CD4-positive, alpha-beta T cell treated with Interleukin-1 beta for 1 hour (primary cell): ENCODE measurements at places on chromosomes 6 and 20.

GRCh38 chr6:166626177-166627032, 646 bp downstream of the RPS6KA2 start:
- DNase-seq = peak; percentile 14

- no peak for DNase-seq
These were observed 598.8 kb downstream of the EPHA7 start for GRCh38 chr6:92820601-92821000.

DNA sequence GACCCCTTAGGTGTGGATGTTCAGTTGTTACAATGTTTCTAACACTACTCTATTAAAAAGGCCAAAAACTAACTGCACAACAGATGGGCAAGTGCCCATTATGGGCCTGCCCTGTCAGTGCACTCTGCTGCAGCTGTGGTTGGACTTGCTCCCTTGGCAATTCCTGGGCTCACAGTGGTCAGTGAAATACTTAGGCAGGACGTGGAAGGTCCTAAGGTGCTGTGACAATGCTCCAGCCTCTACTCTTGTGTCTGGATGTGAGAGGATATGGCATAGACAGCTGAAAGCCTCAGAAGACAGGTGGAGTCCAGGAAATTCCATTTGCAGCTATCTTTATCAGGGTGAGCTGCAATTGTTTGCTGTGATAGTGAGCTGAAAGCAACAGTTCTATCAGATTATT, 136.5 kb upstream of the OLIG3 start:
- DNase-seq = no peak

DNA sequence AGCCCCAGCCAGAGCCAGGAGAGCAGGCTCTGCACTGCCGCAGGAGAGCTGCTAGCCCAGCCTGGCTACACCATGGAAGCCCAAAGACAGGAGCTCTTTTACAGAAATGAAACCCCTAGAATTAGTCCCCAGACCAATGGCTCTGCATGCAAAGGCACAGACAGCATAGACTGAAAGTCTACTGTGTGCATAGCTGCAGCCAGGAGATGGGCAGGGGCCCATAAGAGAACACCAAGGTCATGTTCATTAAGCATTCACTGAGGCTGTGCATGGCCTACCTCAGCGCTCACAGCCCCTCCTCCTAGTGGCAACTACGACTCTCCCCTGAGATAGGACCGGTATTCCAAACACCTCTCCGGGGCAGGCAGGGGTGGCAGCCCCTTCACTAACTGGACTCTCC, 34.9 kb downstream of the SNX5 start:
- no peak for DNase-seq

DNA sequence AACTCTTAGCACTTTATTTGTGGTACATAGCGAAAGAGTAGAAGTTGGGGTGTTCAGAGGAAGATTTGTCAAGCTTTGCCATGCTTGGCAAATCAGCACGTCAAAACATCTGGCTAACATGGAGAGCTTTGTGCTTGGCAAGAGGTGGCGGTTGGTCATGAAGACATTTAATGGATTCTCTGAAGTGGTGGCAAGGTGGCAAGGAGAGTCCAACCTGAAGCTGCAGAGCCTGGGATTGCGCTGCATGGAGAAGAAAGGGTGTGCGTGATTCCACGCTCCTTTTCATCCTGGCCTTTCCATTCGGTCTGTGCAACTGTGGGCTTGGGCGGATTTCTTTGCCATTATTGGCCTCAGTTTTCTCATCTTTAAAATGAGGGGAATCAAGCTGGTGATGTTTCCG, 3.1 kb downstream of the PYGB start:
- no peak for DNase-seq

DNA sequence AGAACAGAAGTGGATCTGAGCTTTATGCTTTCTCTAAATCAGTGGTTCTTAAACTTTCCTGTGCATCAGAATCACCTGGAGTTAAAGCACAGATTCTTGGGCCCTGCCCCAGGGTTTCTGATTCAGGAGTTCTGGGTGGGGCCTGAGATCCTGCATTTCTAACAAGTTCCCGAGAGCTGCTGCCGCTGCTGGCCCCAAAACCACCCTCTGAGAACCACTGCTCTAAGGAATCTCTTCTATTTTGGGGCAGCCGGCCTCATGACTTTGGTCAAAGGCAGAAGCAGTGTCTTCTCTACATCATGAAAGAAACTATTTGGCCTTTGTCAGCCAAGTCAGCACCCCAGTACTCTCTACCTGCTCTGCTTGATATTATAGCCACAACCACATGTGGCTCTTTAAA, 42.1 kb upstream of the RIN2 start:
- no peak for DNase-seq

GRCh38 chr20:48995589-48995988, 50.5 kb upstream of the CSE1L start:
- no peak for DNase-seq

GRCh38 chr6:118764766-118765165, 113.4 kb upstream of the CEP85L start:
- no peak for DNase-seq

DNA sequence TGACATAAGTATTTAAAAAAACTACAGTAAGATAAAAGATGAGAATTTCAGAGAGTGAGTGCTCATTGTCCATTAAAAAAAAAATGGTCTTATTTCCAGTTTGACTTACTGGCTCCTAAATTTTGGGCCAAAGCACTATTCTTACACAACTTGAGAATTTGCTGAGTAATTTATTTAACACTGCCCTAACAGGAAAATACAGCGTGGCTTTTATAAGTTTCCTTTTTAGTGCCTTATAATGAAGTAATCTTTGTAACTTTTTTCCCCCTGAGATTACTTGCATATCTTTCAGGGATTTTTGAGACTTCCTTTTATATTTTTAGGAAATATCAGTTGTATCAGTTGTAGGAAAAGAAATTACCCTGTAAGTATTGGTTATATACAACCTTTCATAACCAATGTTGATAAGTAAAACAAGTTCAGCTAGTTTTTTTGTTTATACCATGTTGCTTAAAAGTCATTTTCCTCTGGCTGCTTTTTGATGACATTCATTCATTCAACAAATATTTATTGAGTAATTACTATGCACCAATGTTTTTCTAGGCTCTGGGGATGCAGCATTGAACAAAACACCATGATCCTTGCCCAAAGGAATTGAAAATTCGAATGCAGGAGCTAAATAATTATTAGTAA, 106.4 kb upstream of the SGK1 start:
- DNase-seq = no peak

DNA sequence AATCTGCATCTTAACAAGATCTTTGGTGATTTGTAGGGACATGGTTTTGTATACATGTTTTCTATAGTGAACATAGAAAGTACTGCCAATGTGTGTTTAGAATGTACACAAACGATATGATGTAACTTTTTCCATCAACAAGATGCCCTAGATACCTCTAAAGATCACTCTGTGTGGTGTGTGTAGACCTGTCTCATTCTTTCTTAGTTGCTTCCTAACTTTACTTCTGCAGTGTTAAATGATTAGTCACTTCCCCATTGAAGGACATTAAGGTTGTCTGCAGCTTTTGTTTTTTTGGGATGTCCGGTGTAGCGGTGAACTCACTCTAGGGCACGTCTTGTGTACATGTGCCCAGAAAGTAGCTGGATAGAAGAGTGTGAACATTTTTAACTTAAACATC, 35.9 kb downstream of the CDYL start:
- no peak for DNase-seq

GRCh38 chr6:30769088-30769852, 24.9 kb upstream of the IER3 start:
- peak; percentile 40 for DNase-seq
